ENCODE measurements at places on chromosomes 2 and 18.
A peak's percentile ranks its signal among the peaks of the same experiment; 100 is the strongest.

DNA sequence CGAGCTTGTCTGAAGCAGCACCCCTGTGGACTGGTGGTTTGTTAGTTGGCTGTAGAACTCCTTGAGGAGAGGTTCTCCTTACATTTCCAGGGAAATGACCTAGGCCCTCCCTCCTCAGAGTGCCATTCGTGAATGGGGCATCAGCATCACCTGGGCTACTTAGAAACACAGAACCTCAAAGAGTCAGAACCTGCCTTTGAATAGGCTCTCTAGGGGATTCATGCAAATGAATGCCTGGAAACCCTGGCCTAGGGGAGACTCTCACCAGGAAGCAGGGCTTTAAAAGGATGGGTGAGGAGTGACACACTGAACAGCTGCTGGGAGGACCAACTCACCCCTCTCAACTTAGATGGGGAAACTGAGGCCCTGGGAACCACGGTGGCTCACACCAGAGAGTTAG lies 2.1 kb upstream of the MOCOS start:
- DNase-seq = no peak

- DNase-seq = no peak
Measured at GRCh38 chr2:99867770-99868169, 274.6 kb downstream of the AFF3 start.

DNA sequence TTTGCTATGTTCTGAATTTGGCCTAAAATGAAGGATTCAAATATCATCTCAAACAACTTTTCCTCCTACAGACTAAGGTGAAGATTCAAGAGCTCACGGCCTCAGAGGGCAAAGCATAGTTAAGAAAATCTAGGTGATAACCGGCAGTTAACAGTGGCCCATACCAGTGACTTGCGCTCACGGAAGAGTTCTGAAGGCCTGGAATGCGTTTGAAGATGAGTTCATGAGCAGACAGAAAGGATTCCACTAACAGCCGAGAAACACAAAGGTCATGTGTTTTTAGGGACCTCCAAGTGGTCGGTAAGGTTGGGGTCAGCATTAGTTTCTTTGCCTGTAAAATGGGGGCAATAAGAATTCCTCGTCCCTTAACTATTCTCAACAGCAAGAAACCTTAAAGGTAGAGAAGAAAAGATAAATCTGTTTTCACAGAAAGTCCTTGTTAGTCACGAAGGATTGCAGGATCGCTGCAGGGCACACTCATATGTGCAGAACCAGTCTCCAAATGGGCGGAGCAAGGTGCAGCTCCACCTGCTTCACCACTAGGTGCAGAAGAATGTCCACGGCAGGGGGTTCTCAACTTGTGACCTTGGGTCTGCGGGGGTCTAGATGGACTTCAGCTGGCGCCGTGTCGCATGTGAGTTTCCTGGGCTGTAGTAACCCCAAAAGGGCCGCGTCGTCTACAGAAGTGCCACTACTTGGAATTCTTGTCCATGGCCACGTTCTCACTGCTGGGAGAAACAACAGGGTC lies 708 bp upstream of the RPIA start:
- peak; percentile 64 for DNase-seq

GRCh38 chr18:24321071-24321470 lies 76.6 kb downstream of the OSBPL1A start:
- DNase-seq = no peak

- no peak for DNase-seq
Measured at GRCh38 chr2:109151519-109151918, 22.5 kb downstream of the SH3RF3 start.

Measured in CD4-positive, alpha-beta memory T cell (primary cell).